EL (cell line): ENCODE measurements at places on chromosomes 11 and 22.

DNA sequence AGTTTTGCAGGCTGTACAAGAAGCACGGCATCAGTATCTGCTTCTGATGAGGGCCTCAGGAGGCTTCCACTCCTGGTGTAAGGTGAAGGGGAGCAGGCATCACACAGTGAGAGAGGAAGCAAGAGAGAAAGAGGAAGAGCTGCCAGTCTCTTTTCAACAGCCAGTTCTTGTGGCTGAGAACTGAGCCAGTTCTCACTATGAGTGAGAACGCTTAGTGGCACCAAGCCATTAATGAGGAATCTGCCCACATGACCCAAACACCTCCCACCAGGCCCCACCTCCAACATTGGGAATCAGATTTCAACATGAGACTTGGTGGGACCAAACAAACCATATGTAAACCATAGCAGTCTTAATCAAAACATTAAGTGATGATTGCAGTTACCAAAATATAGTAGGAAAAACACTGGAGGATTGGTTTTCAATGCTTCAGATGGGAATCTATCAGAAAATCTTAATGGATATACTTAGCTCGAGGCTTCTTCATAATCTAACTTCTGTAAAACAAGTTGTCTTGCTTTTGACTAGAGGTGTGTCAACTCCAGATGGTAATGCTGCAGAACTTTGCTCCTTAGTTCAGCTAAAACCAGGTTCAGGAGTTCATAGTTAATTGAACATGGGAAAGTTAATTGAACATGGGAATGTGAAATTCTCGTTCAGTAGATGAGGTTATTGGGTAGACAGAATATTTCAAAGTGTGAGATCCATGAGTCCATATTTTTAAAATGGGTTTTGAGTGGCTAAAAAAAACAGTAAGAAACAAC lies 12.2 kb downstream of the FAR1 start:
- no peak for DNase-seq

DNA sequence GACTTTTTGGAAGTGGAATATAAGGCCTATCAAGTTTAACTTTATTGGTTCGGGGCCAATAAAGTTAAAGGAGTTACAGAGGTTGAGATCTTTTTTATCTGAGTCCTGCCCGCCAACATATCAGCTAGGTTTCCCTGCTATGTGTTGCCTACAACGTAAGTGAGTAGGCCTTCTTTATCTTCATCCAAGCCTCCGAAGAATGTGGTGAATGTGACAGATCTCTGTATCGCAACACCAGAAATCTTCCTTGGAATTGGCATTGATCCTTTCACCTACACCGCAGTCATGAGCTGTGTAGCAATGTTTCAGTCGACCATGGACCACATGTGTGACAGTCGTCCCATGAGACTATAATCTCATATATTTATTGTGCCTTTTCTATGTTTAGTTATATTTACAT lies 37.3 kb upstream of the CADM1 start:
- DNase-seq: no peak

GRCh38 chr11:10590218-10590915 lies 21.9 kb upstream of the LYVE1 start:
- DNase-seq: no peak

DNA sequence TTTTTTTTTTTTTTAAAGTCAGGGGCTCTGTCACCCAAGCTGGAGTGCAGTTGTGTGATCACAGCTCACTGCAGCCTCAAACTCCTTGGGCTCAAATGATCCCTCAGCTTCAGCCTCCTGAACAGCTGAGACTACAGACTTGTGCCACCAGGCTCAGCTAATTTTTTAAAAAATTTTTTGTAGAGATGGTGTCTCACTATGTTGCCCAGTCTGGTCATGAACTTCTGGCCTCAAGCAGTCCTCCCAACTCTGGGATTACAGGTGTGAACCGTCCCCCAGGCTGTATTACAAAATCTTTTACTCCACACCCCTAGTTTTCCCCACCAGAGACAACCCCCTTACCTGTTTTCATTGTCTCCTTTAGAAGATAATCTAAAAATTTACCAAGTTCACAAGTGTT lies 1.9 kb downstream of the CCDC117 start:
- DNase-seq: no peak

DNA sequence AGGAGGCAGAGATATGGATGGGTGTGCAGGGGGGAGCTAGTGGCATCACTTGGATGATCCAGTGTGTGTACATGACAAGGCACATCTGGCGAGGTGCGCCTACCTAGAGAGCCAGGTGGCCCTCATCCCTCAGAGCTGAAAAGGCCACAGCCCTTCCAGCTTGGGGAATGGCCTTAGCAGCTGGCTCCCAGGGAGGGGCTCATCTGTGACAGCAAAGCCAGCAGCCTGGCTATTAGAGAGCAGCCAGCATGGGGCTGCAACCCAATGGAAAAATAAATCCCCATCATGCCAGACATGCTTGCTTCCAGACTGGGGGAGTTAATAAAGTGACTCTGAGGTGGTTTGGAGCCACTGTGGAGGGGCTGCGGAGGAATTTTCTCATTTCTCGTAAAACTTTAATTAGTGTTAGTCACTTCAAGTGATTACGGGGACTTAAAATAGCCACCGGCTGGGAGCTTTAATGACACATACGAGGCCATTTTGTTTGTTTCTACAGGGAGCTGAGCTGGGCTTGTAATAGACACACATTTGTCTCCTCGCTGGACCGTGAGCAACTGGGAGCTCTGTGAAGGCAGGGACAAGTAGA lies 111.2 kb upstream of the ALX4 start:
- no peak for DNase-seq

- no peak for DNase-seq
Observed at GRCh38 chr22:38798496-38798895, 4.6 kb upstream of the DNAL4 start.

DNA sequence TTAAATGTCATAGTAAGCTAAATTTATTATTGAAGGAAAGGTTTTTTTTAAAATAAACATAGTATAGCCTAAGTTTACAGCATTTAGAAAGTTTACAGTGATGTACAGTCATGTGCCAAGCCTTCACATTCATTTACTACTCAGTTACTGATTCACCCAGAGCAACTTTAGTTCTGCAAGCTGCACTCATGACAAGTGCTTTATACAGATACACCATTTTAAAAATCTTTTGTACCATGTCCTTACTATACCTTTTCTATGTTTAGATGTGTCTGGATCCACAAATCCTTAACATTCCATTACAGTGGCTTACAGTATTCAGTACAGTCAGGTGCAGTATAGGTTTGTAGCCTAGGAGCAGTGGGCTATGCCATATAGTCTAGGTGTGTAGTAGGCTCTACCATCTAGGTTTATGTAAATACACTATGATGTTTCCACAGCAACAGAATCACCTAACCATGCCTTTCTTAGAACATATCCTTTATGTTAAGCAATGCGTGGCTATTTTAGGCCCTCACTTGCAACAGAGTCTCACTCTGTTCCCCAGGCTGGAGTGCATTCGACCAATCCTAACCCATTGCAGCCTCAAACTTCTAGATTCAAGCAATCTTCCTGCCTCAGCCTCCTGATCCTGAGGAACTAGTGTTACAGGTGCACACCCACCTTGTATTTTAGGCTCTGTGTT lies 79.5 kb upstream of the SLC25A18 start:
- DNase-seq: no peak

DNA sequence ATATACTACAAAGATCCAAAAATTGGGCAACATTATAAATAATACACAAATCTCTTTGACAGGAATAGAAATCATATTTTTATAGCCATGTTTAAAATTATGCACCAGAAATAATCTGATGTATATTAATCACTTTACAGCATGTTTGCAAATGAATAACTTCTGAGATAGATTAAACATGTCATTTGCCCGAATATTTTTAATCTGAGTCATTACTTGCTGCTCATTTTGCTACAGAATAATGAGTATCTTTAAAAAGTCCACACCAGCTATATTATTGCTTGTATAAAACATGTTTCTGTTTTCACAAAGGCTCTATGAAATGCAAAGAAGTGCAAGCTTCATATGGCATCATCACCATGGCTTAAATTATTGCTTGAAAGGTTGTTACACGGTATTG lies 336.8 kb downstream of the GUCY1A2 start:
- peak; percentile 12 for DNase-seq

DNA sequence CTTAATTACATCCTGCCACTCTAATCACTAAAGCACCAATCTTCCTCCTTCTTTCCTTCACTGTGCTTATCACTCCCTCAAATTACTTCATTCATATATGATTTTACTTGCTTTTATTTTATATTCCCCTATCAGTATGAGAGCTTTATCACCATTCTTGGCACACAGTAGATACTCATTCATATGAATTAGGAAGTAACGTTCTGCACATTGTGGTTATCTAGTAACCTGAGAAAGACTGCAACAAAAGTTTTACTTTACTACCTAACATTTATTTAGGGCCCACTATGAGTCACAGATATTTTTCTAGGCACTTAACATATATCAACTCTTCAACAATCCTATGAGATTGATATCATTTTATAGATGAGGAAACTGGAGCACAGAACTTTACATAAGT lies 1559.9 kb upstream of the TENM4 start:
- DNase-seq: no peak

DNA sequence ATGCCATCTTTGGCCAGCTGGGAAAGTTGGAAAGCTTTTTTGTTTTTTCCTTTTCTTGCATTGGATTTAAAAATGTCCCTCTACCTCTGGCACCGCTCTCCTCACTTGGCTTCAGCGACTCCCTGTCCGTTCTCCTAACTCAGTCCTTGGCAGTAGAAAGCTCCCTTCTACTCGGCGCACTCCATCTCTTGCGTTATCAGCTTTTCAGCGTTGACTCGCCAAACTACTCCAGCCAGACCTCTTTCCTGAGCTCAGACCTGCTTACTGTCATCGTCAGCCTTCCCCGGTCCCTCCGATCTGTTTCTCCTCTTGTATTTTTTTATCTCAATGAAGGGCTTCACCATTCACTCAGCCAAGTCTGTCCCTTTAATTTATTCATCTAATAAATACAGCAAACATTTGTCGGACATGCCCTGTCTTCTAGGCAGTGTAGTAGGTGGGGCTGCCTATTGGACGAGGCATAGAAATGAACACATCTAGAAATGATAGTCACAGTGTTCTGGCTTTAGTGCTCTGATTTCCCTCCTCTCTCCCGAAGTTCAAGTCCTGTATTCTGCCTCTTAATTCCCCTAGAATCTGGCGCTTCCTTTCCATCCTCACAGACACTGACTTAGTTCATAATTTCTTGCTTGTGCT lies 839 bp downstream of the CEP164 start:
- DNase-seq: peak; percentile 56

- DNase-seq: no peak
Observed at GRCh38 chr11:110857892-110858546, 145.8 kb upstream of the ARHGAP20 start.

GRCh38 chr11:26608507-26609146 lies 36.6 kb upstream of the MUC15 start:
- no peak for DNase-seq

DNA sequence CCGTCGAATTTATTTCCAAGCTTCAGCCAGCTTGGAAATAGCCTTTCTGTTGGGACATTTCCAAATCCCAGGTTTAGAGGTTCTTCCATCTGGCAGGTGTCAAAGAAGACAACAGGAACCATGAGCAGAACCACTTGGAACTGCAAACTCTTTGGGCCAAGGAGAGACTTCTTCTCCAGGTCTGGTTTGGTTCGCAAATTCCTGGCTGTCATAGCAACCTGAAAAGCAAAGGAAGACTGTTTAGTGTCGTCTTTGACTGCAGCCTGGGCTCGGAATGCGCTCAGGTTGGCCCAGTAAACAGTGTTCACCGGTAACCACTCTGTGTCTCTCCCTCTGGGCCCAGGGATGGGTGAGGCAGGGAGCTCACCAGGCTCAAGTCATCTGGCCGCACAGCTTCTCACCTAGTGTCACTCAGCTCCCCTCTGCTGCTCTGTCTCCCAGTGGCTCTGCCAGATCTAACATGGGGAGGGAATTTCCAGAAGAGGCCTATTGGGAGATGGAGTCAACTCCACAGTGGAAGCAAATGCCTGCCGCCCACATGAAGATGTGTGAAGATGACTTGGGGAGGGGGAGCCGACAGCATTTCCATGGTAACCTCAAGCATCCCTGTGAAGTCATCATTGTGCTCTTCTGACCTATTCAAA lies 11.9 kb upstream of the CLMP start:
- DNase-seq: no peak

DNA sequence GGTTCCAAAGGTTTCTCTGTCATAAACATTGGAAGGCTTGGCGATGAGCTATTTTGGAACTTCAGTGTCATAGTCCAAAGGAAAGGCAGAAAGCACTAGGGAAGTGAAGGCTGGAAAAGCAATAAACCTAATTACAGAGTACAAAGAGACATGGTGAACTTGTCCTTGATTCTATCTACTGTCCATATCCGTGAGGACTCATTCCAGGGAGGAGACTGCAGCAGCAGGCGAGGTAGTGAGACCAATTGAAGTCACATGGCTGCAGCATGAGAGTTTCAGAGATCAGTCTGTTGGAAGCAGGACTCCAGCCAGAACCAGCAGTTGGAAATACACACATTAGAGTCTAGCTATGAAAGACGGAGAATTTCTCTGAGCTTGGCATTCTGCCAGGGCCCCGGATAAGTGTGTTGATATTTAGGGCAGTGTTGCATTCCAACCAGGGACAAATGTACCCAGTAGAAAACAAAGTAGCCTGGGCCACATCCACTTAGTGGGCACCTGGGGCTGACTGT lies 54.1 kb upstream of the ARHGAP42 start:
- DNase-seq: peak; percentile 11

- no peak for DNase-seq
Observed at GRCh38 chr22:20046730-20047129, 25.8 kb downstream of the TANGO2 start.

GRCh38 chr11:86476109-86476861 lies 101.6 kb downstream of the CCDC81 start:
- DNase-seq: no peak

- no peak for DNase-seq
Observed at GRCh38 chr11:75350743-75351540, 519 bp downstream of the ARRB1 start.

- DNase-seq: peak; percentile 60
Observed at GRCh38 chr22:29457730-29458129, 19.3 kb downstream of the RFPL1 start.

GRCh38 chr11:116797816-116798215 lies 6.1 kb upstream of the APOA5 start:
- DNase-seq: no peak

- peak; percentile 21 for DNase-seq
Observed at GRCh38 chr11:86620891-86621521, 51.4 kb downstream of the ME3 start.

GRCh38 chr11:19320827-19321226 lies 80.1 kb upstream of the E2F8 start:
- no peak for DNase-seq

DNA sequence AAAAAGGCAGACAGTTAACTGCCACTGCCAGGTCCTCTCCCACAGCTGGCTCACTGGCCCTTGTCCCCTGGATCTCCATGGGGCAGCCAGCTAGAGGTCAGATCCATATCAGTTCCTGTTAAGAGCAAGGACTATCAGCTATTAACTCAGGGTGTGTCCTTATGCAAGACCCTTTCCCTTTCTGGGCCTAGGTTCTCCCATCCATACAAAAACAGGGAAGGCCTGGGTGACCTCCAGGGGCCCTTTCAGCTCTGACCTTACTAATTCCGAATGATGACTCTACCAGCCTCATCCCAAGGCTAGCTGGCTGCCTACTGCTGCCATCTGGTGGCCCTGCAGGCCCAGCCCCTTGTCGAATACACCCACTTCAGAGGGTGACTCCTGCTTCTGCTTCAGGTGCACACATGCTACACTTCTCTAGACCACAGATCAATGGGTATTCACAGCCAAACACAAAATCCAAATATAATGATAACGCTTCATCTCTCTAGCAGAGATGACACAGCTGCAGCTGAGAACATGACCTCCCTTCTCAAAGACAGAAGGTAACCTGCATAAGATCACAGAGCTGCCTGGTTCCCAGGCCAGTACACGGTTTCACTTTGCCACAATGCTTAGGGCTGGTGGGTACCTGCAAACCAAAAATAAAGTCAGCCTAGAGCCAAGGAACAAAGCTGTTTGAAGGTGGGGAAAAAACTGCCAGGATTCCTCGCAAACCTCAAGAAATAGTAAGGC lies 34.1 kb downstream of the SERGEF start:
- DNase-seq: peak; percentile 47
